NCI-H446 (cell line): ENCODE measurements at places on chromosomes 5 and 9.

GRCh38 chr5:149581192-149581861 lies at the start of gene ARHGEF37:
TSS of gene ARHGEF37 (plus strand) at chr5:149581498. CDS start at chr5:149597770, 16,272 bp downstream.
- DNase-seq: peak; percentile 66

DNA sequence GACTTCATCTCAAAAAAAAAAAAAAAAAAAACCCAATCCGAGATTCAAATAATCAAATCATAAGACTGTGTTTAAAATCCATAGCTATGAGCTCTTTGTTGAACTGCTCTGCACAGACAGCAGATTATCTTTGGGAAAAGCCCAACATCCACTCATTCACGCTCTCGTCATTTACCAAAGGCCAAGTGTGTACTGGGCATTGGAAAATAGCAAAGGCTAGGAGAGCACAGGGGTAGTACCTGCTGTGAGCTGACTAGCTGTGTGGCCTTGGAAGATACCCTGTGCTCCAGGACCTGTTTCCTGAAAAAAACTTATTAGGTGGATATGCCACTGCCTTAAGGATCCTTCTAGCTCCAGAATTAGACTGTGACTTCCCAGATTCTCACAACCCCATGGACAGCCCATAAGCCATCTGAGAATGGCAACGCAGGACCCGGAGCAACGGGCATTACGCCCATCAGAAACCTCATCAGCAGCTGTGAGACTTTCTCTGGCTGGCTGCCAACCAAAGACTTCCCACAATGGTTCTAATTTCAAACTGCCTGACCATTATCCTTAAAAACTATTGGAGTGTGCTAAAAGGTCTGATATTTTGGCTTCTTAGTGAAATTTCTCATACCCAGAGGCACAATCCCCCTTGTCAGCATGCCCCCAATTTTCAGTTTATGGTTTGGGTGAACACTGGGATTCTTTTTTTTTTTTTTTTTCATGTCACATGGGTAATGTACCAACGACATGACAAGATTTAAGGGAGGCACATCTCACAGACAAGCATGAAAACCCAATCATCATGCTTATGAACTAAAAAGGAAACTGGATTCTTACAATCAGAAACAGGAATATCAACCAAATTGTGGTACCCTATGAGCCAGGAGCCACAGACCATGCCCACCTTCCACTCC lies 16.8 kb downstream of the SERINC5 start:
- DNase-seq: peak; percentile 39

DNA sequence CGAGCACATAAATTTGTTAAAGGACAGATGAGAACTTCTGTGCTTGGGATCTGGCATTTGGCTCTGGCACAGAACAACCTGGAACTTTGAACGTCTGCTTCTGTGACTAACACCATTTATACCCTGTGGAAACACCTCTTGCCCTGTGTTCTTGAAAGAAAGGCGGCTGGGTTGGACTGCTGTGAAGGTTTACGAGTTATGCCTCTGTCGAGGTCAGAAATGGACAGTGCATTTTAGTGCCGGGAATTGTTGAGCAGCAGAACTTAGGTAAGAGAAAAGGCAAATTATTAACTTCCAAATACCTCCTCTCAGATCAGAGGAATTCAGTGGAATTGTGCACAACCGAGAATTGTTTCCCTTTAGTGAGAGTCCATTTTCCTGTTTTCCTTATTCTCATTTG lies 14.1 kb upstream of the INIP start:
- no peak for DNase-seq

- no peak for DNase-seq
Measured at GRCh38 chr9:69975681-69976080, 68.0 kb upstream of the MAMDC2 start.

DNA sequence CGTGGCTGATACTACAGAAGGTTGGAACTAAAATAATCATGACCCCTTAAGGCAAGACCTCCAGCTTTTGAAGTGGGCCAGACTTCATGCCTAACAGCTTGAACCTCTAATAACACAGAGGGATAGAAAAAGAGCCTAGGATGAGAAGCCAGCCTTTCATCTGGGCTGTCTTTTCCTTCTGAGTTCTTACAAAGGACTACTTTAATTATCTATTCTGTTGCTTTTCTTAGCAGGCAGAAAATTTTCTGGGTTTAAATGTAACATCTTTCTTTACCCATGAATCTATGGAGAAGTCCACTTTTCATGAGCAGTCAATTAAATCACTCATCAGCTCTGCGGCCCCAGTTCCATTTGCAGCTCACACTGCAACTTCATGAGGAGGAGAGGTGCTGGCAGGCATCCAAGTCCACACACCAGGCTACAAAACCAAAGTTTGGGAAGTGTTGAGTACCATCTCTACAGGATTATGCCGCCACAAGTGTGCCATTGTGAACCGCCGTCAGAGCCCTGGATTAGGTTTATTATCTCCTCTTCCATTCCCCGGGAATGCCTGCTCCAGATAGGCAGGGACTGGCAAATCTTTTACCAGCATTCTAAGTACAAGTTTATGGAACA lies 192.0 kb downstream of the TLE4 start:
- no peak for DNase-seq

GRCh38 chr5:17223367-17224185 lies 6.1 kb downstream of the BASP1 start:
- DNase-seq: no peak

DNA sequence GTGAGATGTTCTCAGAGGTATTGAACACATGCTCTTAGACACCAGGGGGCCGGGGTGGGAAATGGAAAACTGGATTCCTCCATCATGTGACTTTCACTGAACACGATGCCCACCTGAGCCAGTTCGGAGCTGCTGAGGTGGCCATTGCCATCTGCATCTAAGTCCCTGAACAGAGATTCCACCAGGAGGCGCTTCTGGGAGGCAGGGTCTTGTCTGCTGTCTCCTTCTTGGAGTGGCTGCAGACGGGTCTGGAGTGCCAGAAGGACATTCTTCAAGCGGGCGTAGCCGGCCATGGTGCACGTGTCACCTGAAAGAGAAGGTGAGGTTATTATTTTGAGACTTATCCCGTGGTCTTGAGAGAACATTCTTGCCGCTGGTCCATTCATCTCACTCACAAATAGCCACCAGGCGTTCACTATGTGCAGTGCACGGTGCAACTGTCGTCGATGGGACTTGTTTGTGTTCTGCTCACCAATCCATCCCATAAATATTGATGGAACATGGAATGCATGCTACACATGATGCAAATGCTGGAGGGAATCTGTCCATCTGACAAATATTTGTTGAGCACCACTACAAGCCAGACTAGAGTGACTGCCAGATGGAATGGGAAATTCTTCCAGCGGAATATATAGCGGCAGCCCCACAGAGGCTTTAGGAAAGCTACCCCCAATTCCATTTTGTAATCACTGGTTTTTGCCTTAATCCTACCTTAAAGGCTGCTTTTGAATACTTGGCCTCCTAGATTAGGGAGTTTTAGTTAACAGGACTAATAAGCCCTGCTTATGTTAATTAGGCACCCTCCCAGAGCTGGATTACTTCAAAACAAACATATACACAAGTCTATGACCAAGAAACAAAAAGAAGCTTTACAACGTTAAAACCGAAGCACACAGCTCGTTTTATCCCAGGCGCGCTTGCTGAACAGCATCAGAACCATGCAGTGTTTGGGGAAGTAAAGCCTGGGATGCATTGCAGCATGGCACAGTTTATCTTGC lies 264.8 kb downstream of the HSPA4 start:
- no peak for DNase-seq

DNA sequence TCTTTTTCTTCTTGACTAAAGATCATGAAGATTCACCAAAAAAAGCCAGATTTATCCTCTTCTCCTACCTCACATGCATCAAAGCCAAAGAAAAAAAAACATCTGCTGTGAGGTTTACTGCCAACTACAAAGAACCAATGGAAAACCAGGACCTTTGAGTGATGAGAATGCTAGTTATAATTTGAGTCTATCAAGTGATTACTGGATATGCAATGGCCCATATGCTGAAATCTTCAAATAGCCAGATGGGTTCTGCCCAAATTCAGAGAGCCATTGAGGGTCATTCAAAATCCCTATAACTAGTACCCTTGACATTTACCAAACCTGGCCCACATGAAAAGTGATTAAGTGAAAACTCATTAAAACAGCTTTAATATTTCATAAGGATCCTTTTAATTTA lies 78.4 kb upstream of the ACO1 start:
- peak; percentile 83 for DNase-seq

GRCh38 chr9:125493384-125493783 lies 213.6 kb downstream of the MAPKAP1 start:
- DNase-seq: no peak

DNA sequence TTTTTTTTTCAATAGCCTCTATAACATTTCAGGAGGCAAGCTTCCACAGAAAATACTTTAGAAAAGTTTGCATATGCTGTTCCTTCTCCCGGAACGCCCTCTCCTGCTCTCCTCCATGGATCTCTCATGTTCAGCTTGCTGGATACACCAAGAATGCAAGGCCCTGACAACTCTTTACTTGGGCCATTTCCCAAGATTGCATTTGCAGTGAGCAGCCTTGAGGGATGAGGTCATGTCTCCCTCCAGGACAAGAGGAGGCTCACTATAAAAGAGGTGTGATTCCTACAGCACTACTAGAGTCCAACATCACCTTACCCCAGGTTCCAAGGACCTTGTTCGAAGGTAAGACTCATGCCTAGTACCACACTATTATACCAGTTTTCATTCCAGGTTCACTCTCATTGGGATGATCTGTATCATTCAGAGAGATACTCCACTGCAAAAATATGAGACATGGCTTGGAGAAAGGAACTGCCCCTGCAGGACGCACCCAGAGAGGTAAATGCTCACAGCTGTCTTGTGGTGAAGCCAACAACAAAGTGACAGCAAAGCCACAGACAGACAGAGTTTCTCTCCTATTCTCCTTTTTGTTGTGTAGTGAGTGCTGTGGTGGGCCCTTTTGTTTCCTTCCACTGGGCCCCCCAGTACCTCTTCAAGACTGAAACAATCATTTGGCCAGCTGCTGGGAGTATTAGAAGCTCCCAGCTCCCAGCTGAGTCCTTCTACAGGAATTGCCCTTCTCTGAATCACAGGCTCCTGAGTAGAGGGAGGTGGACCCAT lies 151.7 kb upstream of the ZNF366 start:
- no peak for DNase-seq

DNA sequence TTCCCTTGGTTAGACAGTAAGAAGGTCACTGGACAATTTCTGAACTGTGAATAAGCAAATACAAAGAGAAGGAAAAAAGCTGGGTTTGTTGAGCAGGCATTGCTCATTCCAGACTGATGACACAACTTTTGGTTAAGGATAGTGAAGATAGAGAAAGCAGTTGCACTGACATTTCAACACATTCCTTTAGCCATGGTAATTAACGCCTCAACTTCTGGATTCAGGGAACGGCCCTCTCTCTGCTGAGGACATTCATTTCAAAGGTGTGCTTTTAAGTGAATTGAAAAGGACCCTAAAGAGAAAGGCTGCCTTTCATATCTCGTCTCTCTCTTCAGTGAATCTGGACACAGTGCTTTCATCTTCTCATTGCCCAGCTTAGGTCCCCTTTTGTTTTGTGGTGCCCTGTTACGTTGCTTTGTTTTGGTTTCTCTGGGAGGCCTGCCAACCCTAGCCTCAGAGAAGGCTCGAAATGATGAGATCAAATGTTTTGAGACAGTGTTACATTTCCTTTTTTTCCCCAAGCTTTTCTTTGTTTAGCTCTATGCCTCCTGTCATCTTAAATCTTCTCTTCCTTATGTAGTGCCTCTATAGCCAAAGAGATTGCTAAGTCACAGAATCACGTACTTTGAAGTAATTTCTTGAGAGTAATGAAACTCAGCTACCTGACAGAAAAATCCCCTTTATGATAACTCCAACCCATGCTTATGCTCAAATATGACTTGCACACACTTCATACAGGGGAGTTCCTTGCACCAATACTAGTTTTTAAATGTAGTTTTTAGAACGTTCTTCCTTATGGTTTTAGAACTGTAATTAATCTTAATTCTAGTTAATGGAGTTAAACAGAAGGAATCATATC lies 94.4 kb upstream of the IFNE start:
- no peak for DNase-seq

DNA sequence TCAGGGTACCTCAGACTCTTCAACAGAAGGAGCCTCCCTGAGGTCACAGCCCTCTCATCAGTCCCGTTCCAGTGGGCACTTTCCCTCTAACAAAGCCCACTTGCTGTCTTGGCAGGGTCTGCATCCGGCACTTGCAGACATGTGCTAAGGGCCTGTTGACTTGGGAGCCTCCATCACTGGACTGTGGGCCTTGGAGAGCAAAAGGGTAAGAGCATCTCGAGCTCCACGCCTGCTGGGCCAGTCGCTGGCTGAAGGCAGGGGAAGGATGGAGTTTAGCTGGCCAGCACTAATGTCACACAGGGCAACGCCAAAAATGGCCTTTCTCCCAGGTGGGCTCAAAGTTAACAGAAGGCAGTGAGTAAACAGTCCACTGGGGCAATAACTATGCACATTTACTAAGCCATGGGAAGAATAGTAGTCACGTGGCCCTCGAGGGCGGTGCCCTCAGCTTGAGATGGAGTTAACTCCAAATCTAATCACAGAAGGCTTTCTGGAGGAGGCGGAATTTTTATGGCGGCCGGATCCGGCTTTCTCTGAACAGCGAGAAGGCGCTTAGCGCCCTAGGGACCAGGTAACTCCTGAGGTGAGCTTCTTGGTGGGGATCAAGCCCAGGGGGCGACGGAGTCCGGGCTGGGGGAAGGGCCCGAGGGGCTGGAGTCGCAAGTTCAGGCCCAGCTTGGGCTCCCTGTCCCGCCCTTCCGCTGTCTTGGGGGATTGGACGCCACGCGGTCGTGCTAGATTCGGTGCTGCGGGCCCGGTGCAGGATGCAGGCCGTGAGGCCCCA lies 2.0 kb upstream of the NSD1 start:
- no peak for DNase-seq

GRCh38 chr5:178113141-178113787 lies at the start of gene N4BP3:
TSS of gene N4BP3 (plus strand) at chr5:178113532. CDS start at chr5:178119584, 6,052 bp downstream.
- no peak for DNase-seq

- DNase-seq: no peak
Measured at GRCh38 chr5:133195250-133195649, 143.4 kb downstream of the HSPA4 start.

DNA sequence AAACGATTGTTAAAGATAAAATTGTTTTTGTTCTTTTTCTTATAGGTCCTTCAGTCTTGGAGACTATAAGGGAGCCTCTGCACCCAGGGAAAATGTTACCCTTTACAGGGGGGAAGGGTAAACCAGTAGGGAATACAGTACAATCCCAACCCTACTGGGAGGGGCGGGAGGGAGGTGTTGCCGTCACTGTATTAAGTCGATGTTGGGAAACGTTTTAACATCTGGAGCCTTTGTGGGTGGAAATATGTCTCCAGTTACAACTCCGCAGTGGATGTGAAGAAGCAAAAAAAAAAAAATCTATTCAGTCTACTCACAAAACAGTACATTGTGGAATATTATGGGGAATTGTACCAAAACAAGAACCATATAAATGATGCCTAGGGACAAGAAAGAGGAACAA lies 47.2 kb upstream of the FCHO2 start:
- no peak for DNase-seq
